Mesangial cell (primary cell): ENCODE measurements at places on chromosomes 13 and 19. TPM values are rescaled to one million over a fixed set of nuclear protein-coding genes. Genes with fewer than 3 reads are reported as not detected.

ACP7 gene
- not detected in 2 replicates for total RNA-seq

B9D2 gene
- total RNA-seq = 9.0 and 9.9 TPM in 2 replicates

ANGPTL8 gene
- not detected in 2 replicates for total RNA-seq

FXYD7 gene
- total RNA-seq = 0.25 TPM in 1 of 2 replicates, not detected in the other

IGSF23 gene
- 2.9 TPM in 1 of 2 replicates, not detected in the other for total RNA-seq

ADAMTS10 gene
- total RNA-seq = 5.5 and 22.7 TPM in 2 replicates

ARHGAP45 gene
- 3.1 and 4.8 TPM in 2 replicates for total RNA-seq

POU4F1 gene
- total RNA-seq = not detected in 2 replicates

GPR12 gene
- not detected in 2 replicates for total RNA-seq

RHPN2 gene
- total RNA-seq = 11.1 and 23.7 TPM in 2 replicates

RFXAP gene
- 1.3 and 1.9 TPM in 2 replicates for total RNA-seq

EHD2 gene
- 125 and 161 TPM in 2 replicates for total RNA-seq

UHRF1 gene
- 18.3 and 131 TPM in 2 replicates for total RNA-seq

ZNF563 gene
- total RNA-seq = 0.63 and 0.65 TPM in 2 replicates

ADPRHL1 gene
- total RNA-seq = 1.1 and 1.8 TPM in 2 replicates

C1QTNF9B gene
- 0.38 TPM in 1 of 2 replicates, not detected in the other for total RNA-seq
